ENCODE measurements at places on chromosomes 7 and 10. TPM values are rescaled to one million over a fixed set of nuclear protein-coding genes. Genes with fewer than 3 reads are reported as not detected.

- DNase-seq: no peak
- no peak overlapping the region for H3K4me3 ChIP-seq
- H3K27me3 ChIP-seq: peaks cover 15% of the 10 kb centered on the region
These were observed 60.0 kb upstream of the ORC5 start for GRCh38 chr7:104267701-104268368.

DNA sequence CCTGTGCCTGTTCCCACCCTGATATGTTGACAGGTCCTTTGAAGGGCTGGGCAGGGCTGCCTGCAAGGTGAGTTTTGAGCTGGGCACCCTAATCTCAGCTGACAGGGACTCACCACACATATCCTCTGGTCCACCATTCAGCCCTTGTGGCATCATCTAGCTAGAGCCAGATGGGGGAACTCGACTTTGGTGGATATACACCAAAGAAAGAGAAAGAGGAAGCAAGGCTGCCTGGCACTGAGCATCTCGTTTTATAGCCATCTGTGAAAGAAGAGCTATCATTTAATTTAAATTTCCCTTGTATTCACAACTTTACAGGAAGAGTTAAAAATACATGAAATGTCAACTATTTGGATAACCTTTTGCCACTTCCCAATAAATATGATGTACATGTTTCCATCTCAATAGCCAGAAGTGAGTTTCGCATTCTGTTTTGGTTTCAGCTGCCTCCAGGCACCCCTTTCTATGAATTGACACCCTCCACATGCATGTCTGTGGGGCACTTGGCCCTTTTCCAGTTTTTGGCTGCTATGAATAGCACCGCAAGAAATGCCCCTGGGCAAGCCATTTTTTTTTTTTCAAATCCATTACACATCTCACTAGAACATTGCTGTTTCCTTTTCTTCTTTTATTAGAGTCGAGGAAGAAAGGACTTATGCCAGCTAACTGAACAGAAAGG lies 22.9 kb upstream of the GRB10 start:
- no peaks in the 10 kb centered on the region for H3K4me1 ChIP-seq
- peaks cover 8% of the 10 kb centered on the region for H3K27me3 ChIP-seq
- no peak overlapping the region for H3K27ac ChIP-seq
- no peak for DNase-seq
- no peaks in the 10 kb centered on the region for H3K36me3 ChIP-seq

DNA sequence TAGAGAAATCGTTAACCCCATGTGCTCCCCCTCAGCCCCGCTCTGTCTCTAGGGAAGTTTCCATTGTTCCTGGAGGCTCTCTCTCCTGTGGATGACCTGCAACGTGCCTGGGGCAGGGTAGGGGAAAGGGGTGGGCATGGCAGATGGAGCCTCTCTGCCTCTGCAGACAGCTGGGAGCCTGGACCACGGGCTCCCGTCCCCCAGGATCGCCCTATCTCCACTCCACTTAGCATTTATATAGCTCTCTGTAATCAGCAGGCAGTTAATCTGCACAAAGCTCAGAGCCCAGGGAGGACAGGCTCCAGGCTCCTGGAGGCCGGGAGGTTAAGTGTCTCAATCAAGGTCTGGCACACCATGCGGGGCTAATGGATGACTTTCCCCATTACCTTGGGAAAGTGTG lies 369.7 kb downstream of the PLXNA4 start:
- no peak overlapping the region for H3K4me3 ChIP-seq
- no peak overlapping the region for H3K27ac ChIP-seq
- no peaks in the 10 kb centered on the region for H3K27me3 ChIP-seq
- no peaks in the 10 kb centered on the region for H3K4me1 ChIP-seq

Gene TDRD1
- total RNA-seq: 0.33 TPM

Gene MNX1
- total RNA-seq: not detected

DNA sequence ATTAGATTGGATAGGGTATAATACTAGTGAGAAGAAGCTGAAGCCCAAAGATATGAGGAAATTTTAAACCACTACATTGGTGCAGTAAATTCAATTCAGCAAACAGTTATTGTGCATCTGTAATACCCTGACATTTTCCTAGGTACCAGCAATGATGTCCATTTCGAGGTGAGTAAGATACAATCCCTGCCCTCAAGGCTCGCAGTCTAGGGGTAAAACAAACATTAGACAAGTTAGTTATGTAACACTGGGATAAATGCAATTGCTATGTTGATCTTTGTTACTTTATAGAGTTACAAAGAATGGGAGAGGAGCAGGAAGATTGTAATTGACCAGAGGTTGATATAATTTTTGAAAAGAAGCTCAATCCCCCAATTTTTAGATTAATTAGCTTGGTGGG lies 168.1 kb downstream of the PRKG1 start:
- H3K4me3 ChIP-seq: no peak overlapping the region
- H3K27me3 ChIP-seq: no peaks in the 10 kb centered on the region
- H3K27ac ChIP-seq: no peak overlapping the region
- H3K36me3 ChIP-seq: no peaks in the 10 kb centered on the region
- H3K4me1 ChIP-seq: no peaks in the 10 kb centered on the region
- DNase-seq: no peak

GRCh38 chr10:633279-634245 lies 55.9 kb downstream of the DIP2C start:
- no peaks in the 10 kb centered on the region for H3K36me3 ChIP-seq
- no peak overlapping the region for H3K4me3 ChIP-seq
- no peaks in the 10 kb centered on the region for H3K4me1 ChIP-seq
- H3K27me3 ChIP-seq: peaks cover 30% of the 10 kb centered on the region
- no peak overlapping the region for H3K27ac ChIP-seq
- DNase-seq: no peak

Gene ZNF365
- not detected for total RNA-seq

DNA sequence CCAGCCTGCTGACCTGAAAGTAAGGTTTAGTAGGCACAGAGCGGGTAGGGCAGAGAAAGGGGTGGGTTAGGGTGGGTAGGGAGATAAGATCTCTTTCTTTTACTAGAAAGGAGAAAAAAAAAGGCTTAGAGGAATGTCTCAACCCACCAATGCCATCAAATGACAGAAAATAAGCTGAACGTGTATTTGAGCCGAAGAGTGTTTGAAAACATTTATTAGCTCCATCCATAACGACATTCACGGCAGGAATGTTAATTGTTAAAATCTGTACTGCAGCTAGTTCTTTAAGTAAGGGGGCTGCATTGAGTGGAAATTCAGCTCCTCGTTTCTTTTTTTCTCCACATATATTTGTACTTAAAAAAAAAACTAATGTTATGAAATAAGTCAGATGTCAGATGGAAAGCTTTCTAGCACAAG lies 63.7 kb upstream of the ARID5B start:
- DNase-seq: no peak
- no peaks in the 10 kb centered on the region for H3K36me3 ChIP-seq
- H3K4me3 ChIP-seq: no peak overlapping the region
- H3K4me1 ChIP-seq: peaks cover 2% of the 10 kb centered on the region
- no peak overlapping the region for H3K27ac ChIP-seq

- no peak for DNase-seq
- H3K27me3 ChIP-seq: no peaks in the 10 kb centered on the region
- H3K36me3 ChIP-seq: peaks cover 22% of the 10 kb centered on the region
- no peak overlapping the region for H3K27ac ChIP-seq
- peaks cover 39% of the 10 kb centered on the region for H3K4me1 ChIP-seq
- no peak overlapping the region for H3K4me3 ChIP-seq
These were observed 182.2 kb downstream of the CAMK1D start for GRCh38 chr10:12531305-12532220.

DNA sequence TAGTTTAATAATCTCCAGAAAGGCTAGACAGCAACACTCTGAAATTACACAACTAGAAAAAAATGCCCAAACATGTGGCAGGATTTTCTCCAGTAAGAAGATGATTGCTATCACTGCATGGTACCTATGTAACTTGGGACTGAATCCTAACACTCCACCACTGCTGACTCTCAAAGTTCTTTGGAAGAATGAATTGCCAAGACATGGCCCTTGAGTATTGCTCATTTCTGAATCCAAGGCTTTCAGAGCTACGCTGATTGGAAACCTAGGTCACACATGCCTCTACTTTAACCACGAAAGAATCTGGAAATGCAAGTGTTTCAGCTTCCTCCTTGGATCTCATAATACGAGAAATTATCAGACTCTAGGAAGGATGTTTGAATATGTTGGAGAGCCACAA lies 167.5 kb upstream of the CELF2 start:
- H3K27ac ChIP-seq: no peak overlapping the region
- DNase-seq: no peak
- no peaks in the 10 kb centered on the region for H3K36me3 ChIP-seq
- no peak overlapping the region for H3K4me3 ChIP-seq

DNA sequence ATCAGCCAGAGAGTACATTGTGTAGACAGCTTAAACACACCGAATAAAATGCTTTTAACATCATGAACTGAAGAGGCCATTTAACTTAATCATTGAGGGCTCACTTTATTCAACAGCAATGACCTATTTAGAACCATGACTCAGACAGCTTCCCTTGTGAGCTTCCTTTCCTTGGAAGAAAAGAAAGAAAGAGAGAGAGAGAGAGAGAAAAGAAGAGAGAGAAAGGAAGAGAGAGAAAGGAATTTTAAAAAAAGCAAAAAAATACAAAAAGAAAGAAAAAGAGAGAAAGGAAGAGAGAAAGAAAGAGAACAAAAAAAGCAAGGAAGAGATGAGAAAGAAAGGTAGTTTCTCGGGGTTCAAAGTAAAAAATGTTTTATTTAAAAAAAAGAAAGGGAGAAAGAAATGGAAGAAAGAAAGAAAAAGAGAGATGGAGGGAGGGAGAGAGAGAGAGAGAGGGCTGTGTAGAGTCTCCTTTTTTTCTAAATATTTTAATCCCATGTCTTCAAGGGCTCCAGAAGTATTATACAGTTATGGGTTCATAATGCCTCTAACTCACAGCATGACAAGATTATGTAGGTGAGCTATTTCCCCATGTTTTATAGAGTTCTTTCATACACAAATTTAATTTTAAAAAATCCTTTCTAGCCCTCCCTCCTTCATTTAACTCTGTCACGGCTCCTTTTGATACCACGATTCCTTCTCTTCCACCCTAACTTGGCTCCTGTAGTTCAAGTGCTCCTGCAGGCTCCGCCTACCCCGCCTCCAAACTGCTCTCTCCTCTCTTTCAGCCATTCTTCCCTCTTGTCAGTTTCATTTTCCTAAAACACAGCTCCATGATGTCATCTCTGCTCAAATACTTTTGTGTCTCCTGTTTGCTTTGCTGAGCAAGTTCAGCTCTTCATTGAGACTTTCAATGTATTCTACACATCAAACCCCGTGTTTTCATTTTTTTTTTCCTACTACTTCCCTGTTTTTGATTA lies 85.5 kb downstream of the PRTFDC1 start:
- no peak overlapping the region for H3K4me3 ChIP-seq
- peaks cover 8% of the 10 kb centered on the region for H3K4me1 ChIP-seq
- H3K27me3 ChIP-seq: peaks cover 3% of the 10 kb centered on the region
- DNase-seq: no peak

Data from activated B cell treated with CpG ODN at 0.5 μM for 24 hours (primary cell).